ENCODE measurements at places on chromosomes 6 and 20. TPM values are rescaled to one million over a fixed set of nuclear protein-coding genes. Genes with fewer than 3 reads are reported as not detected.

- DNase-seq: no peak
Measured at GRCh38 chr20:21208999-21209398, 83.1 kb downstream of the KIZ start.

GRCh38 chr6:88985901-88986300, 22.5 kb upstream of the RNGTT start:
- DNase-seq: peak; percentile 87

- DNase-seq: no peak
Measured at GRCh38 chr6:109962271-109962670, 15.8 kb upstream of the GPR6 start.

The ANGPT4 gene
- total RNA-seq: not detected
